ENCODE measurements at places on chromosomes 5 and 9. TPM values are rescaled to one million over a fixed set of nuclear protein-coding genes. Genes with fewer than 3 reads are reported as not detected.

Gene OR1J2
- total RNA-seq: not detected

Gene TAL2
- not detected for total RNA-seq

Gene CTXN3
- total RNA-seq: not detected

Gene NAIP
- total RNA-seq: 3.3 TPM

Gene HTR1A
- not detected for total RNA-seq

Gene ANXA1
- 1,027 TPM for total RNA-seq

Gene GALNT10
- 12.7 TPM for total RNA-seq

Gene NRARP
- not detected for total RNA-seq

Gene PPP6C
- total RNA-seq: 20.0 TPM

Gene ATP6V0E1
- 44.1 TPM for total RNA-seq

Gene ANGPTL2
- 10.1 TPM for total RNA-seq

Gene LIFR
- 5.8 TPM for total RNA-seq

Gene CARTPT
- total RNA-seq: not detected

Gene ADRB2
- total RNA-seq: 11.4 TPM

Gene ARHGEF28
- total RNA-seq: 24.4 TPM

Gene HACD4
- not detected for total RNA-seq

Gene MCCC2
- 62.6 TPM for total RNA-seq

Gene GPR150
- total RNA-seq: not detected

Gene SPINK1
- not detected for total RNA-seq

Gene LRRC26
- not detected for total RNA-seq

Gene GFI1B
- not detected for total RNA-seq

Gene TBC1D2
- 7.5 TPM for total RNA-seq

Gene LVRN
- total RNA-seq: not detected

Gene C1QTNF3
- total RNA-seq: 2.3 TPM

Gene PALM2AKAP2
- total RNA-seq: 12.2 TPM

Gene LTC4S
- total RNA-seq: not detected

Gene DAB2
- 14.2 TPM for total RNA-seq

Gene SPINK7
- not detected for total RNA-seq
